ENCODE measurements at places on chromosomes 5 and 9. TPM values are rescaled to one million over a fixed set of nuclear protein-coding genes. Genes with fewer than 3 reads are reported as not detected.
A peak's percentile ranks its signal among the peaks of the same experiment; 100 is the strongest.

- no peak for DNase-seq
These were observed 204.1 kb upstream of the EFNA5 start for GRCh38 chr5:107874795-107875194.

- no peak for DNase-seq
These were observed 62.1 kb upstream of the CTXN3 start for GRCh38 chr5:127586811-127587210.

DNA sequence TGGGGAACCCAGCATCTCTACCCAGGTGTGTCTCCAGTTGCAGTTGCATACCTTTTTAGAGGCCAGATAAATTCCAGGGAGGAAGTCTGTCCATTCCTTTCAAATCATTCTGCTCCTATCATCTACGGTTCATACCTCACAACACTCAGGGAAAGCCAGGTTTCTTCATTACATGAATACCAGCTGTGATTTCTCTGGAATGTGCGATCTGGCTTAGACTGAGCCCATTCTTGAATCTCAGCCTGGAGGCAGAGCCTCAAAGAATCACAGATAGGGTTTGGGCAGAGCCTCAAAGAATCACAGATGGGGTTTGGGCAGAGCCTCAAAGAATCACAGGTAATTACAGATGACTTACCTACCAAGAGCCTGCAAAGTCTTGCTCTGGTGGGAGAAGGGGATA lies 7.2 kb downstream of the P4HA2 start:
- no peak for DNase-seq

DNA sequence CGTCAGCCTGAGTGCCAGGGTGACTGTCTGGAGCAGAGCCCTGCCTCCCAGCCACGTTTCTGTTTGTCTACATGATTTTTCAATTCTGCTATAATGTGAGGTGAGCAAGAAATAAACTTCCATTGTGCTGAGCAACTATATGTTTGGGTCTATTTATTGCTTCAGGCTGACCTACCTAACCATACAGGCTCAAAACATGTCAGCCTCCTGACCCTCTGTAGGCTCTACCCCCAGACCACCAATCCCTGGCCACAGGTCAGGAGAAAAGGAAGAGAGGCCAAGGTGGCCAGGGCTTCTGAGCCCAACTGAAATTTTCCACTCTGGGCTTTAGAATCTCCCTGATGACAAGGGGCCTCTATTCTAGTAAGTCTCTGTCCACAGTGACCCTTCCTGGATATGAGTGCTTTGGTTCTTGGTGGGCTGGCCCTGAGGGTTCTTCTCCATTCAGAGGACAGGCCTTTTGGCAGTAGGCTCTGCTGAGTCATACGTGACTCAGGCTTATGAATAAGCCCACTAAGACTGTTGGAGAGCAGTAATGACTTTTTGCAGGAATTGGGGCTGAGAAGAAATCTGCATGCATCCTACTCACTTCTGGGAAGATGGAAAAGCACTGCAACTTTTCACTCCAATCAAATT lies 117.2 kb upstream of the TBCA start:
- peak; percentile 84 for DNase-seq

- no peak for DNase-seq
These were observed 129.4 kb downstream of the EDIL3 start for GRCh38 chr5:84255315-84255714.

Gene CDC14B
- 0.53 TPM for total RNA-seq

All from pulmonary artery endothelial cell (primary cell).